Fibroblast of lung (primary cell): ENCODE measurements at places on chromosomes 5 and 9.

GRCh38 chr5:139667001-139667729, 19.0 kb downstream of the CXXC5 start:
- DNase-seq, result no peak

- no peak for DNase-seq
Observed at GRCh38 chr5:143014017-143014651, 244.0 kb downstream of the ARHGAP26 start.

DNA sequence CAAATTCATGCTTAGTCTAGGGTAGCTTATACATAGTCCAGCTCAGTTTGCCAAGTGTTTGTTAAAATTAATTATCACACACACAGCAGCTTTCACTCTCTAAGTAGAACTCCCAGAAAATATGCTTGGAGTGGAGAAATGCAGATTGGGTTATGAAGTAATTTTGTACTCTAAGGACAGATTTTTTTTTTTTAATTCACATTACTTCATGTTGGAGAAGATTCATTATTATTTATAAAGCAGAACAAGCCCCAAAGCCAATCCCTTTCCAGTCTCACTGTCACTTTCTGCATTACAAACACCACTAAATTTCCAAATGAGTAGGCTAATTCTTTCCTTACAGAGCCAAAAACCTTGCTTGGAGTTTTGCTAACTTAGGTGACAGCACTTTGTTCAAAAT, 11.7 kb upstream of the C9orf72 start:
- no peak for DNase-seq

DNA sequence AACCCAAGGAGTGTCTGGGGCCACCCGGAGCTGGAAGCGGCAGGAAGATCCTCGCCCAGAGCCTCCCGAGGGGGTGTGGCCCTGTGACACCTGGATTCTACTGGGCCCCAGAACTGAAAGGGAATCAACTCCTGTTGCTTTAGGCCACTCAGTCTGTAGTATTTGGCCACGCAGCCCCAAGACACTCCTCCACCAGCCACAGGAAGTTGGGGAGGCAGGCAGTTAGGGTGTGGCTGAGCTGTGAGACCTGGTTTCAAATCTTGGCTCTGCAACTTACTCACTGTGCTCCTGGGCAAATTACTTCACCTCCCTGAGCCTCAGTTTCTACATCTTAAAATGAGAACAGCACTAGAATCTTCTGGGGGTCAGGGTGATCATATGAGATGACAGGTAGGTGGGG, 119.8 kb upstream of the PPP1R26 start:
- no peak for DNase-seq

DNA sequence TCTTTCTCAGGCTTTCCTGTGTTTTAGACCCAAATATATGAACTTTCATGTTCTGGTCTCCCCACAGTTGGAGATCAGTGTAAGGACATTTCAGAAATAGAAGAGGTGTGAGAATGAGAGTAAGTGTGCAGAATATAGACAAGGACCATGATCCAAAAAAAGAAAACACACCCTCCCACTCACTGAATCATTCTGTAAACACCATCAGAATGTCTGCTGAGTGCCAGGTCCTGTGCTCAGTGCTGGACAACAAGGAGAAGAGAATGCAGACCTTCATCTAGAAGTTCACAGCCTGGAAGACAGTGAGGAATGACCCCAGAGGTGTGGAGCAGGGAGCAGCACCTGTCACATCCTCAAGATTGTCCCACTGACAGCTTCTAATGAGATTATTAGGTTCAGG, 19.1 kb upstream of the SH3RF2 start:
- DNase-seq, result peak; percentile 58

DNA sequence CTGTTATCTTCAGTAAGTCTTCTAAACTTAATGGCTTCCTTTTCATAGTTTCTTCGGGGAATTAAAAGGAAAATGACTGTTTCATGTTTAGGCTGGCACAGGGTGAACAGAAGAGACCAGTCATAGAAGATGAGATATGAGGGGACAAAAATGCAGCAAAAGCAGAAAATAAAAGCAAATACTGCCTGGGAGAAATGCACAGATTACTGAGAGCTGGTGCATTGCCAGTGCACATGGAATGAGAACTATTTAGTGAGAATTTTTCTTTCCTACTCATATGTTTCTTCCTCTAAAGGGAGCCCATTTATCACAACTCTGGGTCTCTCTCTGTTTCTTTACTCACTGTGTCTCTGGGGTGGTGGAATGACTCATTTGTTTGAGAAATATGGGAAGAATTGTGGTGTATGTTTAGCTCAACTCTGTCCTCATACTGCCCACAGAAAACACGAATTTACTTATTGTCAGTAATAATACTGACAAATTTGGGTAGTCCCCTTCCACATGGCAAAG, 25.9 kb upstream of the ANKRD55 start:
- peak; percentile 96 for DNase-seq

DNA sequence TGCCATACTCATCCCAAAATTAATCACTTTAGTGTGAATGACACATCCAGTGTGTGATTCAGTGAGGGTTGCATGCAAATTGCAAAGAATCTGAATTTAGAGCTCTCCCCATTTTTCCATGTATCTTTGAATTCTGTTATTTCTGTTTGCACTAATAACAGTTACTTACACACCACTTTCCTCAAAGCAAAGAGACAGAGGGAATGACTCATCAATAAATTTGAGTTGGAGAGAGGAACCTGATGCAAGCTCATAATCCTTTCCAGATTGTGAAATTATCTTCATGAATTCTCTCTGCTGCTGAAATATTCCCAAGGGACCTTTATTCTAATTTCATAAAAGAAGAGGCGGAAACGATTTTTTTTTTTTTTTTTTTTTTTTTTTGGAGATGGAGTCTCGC, 204.8 kb downstream of the CDH9 start:
- DNase-seq, result no peak

GRCh38 chr5:167804512-167805220, 486.8 kb upstream of the WWC1 start:
- DNase-seq, result no peak

DNA sequence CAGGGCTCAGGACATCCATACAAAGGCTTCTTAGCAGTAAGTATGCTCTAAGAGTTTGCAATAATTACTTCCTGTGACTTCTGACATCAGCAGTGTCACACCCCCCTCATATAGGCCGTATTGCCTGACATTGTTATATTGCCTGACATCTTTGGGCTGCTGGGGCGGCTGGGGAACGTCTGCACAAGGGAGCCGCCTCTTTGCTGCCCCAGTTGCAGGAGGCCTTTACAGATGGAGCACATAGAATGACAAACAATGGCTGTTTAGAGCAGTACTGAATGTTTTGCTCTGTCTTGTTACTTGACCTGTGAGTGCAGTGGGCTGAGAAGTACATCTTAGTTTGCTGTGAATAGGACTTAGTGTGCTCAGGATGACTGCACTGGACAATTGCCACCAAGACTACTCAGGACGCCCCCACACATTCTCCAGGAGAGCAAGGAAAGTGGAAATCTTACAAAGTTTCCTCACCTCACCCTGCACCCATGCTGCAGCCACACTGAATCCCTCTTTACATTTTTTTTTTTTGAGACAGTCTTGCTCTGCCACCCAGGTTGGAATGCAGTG, 65.4 kb upstream of the SPOCK1 start:
- peak; percentile 74 for DNase-seq

- DNase-seq, result no peak
Observed at GRCh38 chr5:177427211-177427822, 841 bp downstream of the GRK6 start.

- DNase-seq, result peak; percentile 77
Observed at GRCh38 chr5:53397845-53398244, 82.6 kb upstream of the FST start.

DNA sequence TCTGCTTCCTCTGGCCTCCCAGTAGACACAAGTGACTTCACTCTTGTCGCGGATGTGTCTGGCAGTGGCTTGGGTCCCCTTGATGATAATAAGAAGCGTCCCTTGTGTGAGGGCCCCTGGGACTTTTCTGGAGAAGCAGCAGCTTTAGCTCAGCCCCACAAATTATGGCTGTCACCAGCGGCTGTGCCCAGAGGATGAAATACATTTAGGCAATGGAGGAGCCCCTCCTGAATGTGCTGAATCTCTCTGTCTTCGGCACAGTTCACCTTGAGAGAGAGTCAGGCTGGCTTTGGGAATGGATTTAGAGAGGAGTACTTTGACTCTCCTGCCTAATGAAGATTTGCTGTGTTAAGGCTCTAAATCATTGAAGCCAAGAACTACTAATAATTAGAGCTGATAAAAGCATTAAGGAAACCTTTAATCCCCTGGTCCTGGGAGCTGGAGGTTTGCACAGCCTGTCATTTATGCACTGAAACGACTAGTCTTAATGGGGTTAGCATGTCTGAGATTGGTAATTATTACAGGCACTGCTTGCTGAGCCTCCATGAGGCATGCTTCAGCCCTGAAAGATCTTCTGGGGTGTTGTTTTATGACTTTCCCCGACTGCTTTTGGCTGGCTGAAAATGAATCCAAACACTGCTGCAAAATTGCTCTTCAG, 127.0 kb downstream of the TENT4A start:
- no peak for DNase-seq

GRCh38 chr9:136331556-136332481, 4.5 kb downstream of the GPSM1 start:
- DNase-seq, result no peak

DNA sequence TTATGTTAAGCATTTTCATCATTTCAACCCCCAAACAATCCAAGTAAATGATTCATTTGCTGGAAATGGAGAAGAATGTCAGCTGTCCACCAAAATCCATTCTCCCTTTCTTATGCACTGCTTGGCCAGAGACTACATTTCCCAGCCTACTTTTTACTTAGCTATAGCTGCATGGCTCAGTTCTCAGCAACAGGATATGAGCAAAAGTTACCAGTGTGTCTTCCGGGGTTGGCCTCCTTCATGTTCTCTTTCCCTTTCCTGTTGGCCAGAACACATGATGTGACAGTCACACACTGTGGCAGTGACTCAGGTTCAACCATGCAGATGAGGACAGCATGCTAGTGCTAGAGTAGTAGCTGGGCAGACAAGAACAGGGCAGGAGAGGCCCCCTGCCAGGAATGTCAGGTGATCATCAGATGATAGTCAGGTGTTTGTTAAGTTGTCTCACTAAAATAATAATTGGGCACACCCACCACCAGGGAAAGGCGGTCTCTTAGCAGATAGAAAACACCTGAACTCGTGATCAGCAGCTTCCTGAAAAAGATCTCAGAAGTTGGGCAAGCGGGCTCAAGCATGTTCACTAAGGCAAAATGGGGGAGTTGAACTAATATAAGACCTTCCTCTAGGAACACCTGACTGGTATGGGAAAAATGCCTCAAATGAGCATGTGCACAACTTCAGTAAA, 12.2 kb downstream of the GPR150 start:
- DNase-seq, result no peak

- DNase-seq, result peak; percentile 56
Observed at GRCh38 chr5:15021266-15022046, 149.9 kb upstream of the ANKH start.

DNA sequence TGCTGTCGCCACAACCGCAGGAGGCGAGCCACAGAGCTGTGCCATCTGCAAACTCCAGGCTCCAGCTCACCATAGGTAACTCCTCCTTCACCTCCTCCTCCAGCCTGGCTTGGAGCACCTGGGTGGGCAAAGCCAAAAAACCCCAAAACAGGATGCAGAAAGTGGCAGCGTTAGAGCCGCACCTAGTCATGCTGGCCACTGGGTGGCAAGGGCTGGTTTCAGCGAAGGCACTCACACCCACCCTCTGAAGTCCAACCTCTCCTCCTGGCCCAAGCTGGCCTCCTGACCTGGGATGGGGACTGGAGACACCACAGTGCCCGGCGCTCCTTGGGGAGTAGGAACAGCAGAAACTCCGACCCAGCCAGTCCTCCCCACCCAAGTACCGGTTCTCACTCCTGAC, 28.7 kb upstream of the ZNF354B start:
- DNase-seq, result no peak

DNA sequence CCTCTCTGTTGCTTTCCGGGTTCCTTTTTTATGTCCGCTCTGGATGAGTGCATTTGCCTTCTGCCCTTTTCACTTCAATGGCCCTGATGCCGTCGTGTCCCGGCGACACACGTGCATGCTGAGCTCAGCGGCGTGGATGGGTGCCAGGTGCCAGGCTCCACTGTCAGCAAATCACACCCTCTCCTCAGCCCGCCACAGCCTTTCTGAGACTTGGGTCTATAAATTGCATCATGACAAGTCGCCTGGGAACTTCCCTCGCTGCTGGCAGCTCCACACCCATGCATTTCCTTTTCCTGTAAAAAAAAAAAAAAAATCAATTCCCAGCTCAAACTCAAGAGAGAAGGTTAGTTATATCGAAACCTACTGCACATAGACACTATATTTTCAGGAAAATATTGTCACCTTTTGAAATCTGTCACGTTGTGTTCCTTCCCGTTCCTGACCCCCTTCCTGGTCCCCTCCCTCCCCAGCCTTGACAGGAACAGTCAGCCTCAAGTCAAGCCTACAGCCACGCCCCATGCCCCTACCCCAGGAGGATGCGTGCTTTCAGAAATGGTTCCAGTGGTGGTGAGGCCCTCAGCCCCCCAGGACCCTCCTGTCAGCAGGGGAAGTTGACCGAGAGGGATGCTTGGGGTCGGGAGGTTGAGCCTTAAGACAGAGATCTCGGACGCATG, 110.3 kb upstream of the PTCH1 start:
- DNase-seq, result no peak

DNA sequence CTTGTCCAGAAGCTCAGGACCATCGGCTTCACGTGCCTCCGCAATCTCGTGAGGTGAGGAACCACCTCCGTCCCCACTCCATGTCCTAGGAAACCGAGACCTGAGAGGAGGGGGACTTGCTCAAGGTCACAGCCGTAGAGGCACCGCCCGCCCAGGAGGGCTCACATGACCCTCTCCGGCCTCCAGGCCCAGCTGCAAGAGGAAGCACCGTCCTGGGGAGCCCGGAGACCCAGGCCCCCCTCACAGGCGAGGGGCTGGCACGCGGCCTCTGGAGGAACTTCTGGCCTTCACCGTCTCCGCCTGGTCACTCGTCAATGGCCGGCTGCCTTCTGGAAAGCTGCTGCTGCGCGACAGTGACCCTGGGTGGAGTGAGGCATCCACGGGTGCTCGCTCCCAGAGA, 24.2 kb downstream of the FAM78A start:
- no peak for DNase-seq
